ENCODE measurements at places on chromosomes 5 and 9.

DNA sequence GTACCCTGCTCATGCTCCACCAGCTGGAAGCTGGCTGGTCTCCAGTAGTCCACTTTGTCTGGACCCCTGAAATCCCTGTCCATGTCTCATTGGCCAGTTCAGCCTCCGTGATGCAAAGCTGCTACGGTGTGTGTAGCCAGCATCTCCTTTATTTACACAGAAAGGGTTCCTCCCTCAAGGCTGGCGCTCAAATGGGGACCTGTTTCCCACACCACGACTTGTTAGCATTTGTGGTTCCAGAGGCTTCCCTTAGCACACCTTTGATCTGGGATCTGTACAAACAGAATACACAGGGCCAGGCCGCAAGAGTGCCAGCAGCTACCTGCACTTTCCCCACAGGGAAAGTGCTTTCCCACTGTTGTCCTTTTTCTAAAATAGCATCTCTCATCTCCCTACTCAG is 5.7 kb upstream of the SMU1 start:
- no peak for DNase-seq

GRCh38 chr9:109369285-109369684 is 48.4 kb upstream of the EPB41L4B start:
- DNase-seq: no peak

GRCh38 chr5:39423331-39423751 is 1.4 kb downstream of the DAB2 start:
- no peak for DNase-seq

DNA sequence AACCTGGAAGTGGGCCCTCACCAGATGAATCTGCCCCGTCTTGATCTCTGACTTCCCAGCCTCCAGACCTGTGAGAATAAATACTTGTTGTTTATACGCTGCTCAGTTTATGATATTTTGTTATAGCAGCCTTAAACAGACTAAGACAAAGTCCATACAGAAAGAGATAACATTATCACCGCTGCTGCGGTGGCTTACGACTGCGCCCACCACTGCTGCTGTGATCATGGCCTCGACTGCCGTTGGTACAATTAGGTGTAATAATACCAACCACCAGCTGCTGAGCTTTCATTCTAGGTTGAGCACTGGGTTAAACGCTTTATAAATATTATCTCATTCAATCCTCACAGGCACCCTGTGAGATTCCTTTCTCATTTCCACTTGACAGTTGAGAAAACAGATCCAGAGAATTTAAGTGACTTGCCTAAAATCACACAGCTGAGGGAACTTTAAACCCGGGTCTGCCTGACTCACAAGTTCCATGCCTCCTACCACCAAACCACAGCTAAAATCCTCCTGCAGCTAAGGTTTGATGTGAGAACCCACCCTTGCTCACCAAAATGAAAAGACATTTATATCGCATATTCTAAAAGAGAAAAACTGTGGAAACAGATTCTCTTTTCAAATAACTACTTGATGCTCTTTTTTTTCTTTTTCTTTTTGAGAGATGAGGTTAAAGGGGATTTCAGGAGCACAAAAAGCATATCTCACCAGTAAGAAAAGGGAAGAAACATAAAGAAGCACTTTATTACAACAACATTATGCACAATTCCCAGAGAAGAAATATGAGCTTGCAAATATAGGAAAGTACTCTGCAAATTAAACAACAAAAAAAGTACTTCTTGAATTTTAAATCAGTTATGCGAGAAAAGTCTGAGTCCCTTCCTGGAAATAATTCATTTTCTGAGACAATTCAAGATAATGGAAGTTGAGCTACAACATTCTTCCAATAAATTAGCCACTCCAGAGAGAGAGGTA is 23.9 kb downstream of the GOLM1 start:
- no peak for DNase-seq

GRCh38 chr5:57741336-57741735 is 258.7 kb upstream of the ACTBL2 start:
- no peak for DNase-seq

DNA sequence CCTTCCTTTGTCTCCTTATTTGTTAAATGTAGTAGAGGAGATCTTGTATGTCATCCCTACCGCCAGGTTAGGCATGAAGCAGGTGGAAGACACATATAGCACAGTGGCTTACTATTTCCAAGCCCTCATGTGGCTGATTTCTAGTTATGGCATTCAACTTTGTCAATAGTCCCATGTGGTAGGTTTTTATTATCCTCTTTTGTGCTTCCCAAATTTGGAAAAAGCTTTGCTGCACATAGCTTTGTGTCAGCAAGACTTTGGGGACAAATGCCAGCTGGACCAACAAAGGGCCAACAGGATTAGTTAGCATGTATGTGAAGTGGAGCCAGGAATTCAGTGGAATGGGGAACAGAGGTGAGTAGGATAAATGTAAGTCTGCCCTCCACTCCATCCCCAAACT is 276.3 kb downstream of the PSAT1 start:
- DNase-seq: no peak

DNA sequence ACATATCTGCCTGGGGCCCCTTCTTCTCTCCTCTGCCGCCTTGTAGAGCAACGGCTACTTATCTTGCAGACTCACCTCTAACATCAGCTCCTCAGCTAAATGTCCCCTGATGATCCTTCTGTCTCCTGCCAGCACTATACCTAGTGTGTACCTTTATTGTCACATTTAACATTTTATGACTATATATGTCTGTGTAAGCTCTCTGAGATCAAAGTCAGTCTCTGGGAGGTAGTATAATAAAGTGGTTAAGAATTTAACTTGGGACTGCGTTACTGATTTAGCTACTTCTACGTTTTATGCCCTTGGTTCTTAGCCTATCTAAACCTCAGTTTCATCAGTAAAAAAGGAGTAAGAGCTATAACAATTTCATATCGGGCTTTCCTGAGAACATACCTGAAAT is 2.2 kb downstream of the TMED7 start:
- no peak for DNase-seq

GRCh38 chr9:133210202-133210532 is 1.1 kb upstream of the OBP2B start:
- DNase-seq: no peak

DNA sequence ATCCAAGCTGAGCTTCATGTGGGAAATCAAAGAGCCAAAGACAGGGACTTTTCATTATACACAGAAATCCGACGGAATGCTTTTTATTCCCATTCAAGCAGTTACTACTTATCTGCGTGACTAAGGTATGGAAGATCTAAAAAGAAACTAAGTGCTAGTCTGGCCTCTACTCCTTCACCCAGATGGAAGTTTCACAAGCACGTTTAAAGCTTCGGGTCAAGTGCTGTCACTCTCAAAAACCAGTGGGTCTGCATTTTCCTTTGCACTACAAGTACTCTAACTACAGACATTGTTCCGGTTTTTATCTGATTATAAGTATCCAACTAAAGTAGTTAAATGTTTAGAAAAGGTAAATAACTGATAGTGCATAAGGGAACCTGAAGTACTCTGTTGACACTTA is 13.7 kb upstream of the MTAP start:
- no peak for DNase-seq

GRCh38 chr5:136424835-136425584 is 59.7 kb upstream of the TRPC7 start:
- peak; percentile 87 for DNase-seq

DNA sequence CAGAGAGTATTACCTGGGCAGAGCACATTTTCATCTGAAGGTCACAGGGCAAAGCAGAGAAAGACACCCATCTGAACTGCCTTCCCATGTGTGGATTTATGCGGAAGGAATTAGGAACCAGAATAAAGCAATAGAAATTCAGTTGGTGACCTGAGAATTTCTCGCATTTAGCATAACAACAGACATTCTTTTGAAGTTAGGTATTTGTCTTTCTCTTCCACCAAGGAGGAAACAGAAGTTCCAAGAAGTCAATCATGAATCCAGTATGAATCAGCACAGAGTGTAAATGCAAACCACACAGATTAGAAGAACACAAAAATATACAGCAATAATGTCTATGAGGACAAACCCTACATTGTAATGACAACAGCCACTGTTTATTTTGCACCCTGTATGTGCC is 515.2 kb upstream of the BRINP1 start:
- DNase-seq: no peak

DNA sequence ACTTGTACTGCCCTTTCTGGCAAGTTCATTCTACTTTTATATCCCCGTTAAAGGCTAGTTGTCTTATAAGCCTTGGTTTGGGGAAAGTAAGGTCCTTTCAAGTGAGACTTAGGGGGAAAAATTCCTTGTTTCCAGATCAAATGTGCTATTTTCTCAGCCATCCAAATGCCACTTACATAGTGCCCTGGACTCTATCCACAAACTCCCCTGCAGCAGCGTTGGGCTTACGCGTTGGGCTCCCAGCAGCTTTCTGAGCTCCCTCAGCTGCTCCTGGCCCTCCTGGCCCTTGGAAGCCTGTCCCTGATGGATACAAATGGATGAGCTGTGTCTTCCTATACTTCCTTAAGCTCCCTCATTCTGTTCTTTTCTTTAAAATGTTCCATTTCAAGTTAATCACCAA is 279.2 kb upstream of the PANK3 start:
- no peak for DNase-seq
